Pancreas (tissue), 10 donors: ENCODE measurements at places on chromosomes 12 and 14.

DNA sequence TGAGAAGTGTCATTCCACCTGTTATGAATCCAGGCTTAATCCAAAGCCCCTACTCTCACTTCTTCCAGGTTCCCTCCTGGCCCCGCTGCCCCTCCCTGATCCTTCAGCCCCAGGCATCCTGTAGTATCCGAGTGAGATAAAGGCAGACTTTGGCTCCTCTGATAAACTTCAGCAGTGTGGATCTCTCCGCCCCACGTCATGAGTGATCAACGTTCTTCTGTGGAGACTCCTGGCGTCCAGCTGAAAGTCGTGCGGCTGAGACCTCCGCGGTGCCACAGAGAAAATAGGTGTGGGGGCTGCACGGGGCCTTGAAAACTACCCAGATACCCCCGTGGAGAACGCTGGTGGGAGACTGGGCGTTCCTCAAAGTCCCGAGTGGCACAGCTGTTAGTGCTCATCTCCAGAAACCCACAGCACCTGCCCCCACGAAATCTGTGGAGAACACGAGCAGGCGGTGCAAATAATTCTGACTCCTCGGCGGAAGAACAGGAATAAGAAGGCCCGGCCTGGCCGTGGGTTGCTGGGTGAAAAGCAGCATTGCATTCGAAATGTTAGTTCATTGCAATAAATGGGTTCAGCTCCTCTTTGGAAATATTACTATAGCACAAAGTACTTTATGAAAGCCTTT is 180.0 kb upstream of the RGS6 start:
- no peak for DNase-seq

- DNase-seq: no peak
These were observed 604 bp upstream of the ARHGEF25 start for GRCh38 chr12:57610554-57611107.

DNA sequence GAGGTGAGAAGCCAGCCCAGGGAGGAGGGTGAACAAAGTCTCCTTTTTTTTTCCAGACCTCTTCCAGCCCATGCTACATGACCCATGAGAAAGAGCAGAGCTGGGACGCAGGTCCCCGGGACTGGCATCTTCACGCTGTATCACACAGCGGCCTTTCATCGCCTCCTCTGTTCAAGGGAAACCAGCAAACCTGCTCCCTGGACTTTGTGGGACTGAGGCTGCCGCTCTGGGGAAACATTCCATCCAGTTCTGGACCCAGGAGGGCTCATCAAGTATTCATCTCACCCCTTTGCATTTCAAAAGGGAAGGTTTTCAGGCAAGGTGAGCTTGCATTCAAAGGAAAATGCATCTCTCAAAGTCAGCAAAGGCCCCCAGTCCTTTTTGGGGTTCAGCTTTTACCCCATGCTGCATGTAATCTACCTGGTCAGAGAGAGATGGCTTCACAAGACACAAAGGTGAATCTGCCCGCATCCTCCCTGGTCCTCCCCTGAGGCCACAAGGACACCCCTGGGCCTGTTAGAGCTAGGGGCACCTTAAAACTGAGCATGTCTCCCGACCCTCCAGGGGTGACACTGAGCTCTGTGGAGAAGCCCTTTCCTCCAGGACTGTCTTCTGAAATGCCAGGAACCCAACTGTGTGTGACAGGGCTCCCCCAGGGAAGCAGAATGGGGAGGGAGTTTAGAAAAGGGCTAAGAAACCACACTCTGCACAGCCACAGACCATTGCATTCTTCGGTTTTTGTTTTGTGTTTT is 21.2 kb upstream of the MEG3 start:
- no peak for DNase-seq

DNA sequence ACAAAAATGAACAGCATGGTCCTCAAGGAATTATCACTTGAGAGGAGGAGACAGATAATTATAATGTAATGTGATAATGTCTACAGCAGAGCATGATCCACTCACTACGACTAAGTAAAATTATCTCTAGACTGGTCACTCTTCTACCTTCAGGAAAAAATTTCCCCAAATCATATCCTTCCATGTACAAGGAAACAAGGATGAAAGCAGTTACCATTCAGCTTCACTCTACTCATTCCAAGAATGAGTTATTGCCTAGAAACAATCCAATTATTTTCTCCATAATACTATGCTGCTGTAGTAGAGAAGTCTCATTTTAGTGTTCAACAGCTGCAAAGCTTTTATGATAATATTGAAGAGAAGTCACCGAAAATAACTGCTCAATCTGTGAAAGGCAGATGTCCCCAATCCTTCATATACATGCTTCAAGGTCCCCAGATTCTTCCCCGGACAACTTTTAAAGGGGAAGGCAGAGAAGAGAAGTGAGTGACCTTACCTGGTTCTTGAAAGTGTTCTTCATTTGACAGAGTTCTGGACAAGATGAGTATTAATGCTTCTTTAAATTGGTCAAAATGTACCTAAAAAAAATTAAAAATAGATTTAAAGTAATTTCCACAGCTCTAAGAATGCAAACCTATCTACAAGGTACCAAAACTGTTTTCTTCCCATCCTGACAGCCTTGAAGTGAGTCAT is 24.6 kb downstream of the NIN start:
- DNase-seq: no peak

DNA sequence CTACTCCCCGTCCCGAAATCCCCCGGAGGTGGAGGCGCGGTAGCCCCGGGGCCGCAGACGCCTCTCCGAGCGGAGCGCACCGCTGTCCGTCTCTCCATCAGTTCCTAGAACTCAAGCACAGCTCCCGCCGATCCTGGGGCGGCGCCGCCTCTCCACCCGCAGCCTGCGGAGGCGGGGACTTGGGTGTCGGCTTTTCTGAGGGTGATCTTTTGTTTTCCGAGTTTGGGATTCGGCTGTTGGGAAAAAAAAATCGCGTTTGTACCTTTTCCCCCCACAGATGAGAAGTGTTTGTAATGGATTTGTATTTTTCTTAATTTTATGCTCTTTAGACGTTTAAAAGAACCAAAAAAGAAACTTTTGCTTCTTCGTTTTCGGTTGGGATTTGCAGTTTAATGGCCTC is 26.6 kb downstream of the LRCOL1 start:
- DNase-seq: peak; percentile 55

- DNase-seq: no peak
These were observed 9.7 kb upstream of the MAGOHB start for GRCh38 chr12:10623131-10623530.

DNA sequence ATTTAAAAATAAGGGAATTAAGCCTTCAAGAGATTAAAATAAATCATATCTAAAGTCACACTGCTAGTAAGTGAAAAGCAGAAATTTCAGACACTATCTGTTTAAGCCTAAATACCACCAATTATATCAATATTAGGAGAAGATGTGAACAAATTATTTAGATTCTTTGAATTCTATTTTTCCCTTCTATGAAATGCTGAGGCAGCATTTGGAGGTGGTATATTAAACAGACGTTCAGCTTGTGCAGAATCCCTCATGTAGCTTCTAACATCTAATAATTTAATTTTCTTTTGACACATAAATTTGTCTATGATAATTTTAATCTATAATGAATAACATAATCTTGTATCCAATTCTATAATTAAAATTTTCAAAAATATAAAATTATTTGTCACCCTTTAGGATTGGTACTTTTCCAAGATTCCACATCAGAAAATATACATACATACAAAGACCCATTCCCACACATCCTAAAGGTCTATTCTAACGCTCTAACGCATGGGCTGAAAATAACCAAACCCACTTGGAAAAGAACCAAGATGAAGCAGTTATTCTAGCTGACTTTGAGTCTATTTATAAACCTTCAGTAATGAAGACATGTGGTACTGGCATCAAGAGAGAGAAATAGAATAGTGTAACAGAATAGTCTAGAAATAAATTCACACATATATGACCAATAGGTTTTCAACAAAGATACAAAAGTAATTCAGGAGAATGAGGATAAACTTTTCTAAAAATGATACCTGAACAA is 751.8 kb downstream of the GALC start:
- no peak for DNase-seq

DNA sequence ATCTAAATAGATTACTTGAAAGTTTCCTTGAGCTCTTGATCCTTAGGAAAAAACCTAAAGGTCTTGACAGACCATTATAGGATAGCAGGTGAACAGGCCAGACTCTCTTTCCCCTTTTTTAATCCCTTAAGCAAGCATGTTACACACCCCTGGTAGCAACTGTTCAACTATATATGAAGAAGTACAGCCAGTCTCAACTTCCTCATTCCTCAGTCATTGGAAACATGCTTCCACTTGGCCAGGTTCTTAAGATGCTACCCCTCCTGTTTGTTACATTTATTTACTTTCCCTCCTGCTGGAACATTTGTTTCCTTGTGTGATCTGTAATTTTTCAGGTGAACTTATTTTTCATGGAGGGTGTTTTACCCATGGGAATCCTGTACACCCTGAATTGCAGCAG is 124.1 kb downstream of the ARMH4 start:
- DNase-seq: no peak

GRCh38 chr12:118851891-118852290 is 129.4 kb upstream of the SRRM4 start:
- no peak for DNase-seq

- no peak for DNase-seq
These were observed 245.8 kb upstream of the NAV3 start for GRCh38 chr12:77584860-77585259.

GRCh38 chr12:113894697-113895096 is 71.4 kb downstream of the RBM19 start:
- no peak for DNase-seq

- DNase-seq: no peak
These were observed 458.8 kb upstream of the NOVA1 start for GRCh38 chr14:27056586-27056985.

DNA sequence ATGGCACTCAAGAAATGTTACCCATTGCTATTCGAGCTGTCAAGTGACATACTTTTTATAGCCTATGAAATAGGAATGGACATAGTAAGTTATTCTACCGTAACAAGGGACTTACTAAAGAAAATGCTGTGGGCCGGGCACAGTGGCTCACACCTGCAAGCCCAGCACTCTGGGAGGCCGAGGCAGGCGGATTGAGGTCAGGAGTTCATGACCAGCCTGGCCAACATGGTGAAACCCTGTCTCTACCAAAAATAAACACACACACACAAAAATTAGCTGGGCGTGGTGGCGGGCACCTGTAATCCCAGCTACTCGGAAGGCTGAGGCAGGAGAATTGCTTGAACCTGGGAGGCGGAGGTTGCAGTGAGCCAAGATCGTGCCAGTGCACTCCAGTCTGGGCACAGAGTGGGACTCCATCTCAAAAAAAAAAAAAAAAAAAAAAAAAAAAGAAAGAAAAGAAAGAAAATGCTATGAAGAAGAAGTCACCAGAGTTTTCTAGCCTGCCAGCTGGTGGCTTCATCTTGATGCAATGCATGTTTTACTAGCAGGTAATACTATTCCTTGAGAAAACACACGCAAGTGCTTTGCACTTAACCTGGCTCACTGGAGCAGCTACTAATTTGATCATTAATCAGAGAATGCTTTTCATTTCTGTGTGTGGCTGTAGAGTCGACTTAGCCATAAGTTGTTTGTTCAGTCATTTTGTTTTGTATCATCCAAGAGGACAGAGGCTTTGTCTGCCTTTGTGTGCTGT is 166.7 kb upstream of the MYL2 start:
- DNase-seq: no peak

- DNase-seq: peak; percentile 58
These were observed 6.9 kb upstream of the BMP4 start for GRCh38 chr14:53963320-53964227.

DNA sequence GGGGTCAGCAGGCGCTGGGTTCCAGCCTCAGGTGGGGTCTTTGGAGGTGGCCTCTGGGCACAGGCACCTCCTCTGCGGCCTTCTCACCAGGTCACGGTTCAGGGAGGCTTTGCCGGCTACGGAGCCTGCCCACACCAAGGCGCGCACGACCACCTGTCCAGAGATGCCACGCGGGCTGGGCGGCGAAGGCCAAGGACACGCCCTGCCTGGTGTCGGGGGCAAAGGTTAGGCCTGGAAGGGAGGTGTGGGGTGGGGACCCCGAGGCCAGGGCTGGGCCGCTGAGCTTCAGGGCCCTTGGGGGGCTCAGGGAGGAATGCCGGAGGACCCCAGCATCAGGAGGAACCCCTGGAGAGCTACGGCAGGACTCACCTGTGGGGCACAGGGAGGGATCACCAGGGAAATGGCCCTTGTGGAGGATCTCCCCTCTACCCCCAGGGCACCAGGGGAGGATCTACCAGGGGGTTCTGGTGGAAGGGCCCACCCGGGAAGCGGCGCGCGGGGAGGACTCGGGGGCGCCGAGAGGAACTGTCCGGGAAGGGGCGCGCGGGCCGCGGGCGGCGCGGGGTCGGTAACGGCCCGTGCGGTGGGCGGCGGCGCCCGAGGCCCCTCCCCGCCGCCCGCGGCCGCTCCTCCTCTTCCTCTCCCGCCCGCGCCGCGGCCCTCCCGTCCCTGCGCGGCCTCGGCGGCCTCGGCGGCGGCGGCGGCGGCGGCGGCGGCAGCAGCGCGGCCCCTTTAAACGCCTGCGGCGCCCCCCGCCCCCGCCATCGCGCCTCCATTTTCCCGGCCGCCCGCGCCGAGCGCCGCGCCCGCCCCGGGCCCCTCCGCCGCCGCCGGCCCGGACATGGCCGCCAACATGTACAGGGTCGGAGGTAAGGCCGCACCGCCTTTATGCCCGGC is at the start of gene MTA1:
MTA1 (plus strand) TSS at position 633 of the 897 bp plus-strand sequence; CDS start at position 842, 209 bp downstream.
- DNase-seq: no peak

DNA sequence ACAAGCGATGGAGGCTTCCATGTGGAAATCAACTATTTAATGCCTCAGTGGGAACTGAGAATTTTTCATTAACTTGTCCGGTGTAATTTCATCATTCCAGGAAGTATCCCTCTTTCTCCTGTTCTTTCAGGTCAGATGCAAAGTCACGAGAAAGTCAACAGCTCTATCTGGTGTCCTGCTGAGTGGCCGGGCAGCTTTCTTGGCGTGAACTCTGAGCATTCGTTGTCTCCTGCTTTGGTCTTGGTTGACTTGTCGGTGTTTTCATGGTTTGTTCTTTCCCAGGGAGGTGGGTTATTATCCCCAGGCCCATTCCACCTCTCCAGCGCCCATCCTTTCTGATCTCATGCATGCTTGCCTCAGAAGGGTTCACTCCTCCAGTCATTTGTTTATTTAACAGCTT is 149.1 kb downstream of the GLT1D1 start:
- no peak for DNase-seq

- peak; percentile 72 for DNase-seq
These were observed 7.1 kb upstream of the MRPL52 start for GRCh38 chr14:22822571-22823098.

GRCh38 chr12:4431436-4431835 is 14.2 kb downstream of the FGF6 start:
- no peak for DNase-seq
